ENCODE measurements at places on chromosomes 1 and 21.

DNA sequence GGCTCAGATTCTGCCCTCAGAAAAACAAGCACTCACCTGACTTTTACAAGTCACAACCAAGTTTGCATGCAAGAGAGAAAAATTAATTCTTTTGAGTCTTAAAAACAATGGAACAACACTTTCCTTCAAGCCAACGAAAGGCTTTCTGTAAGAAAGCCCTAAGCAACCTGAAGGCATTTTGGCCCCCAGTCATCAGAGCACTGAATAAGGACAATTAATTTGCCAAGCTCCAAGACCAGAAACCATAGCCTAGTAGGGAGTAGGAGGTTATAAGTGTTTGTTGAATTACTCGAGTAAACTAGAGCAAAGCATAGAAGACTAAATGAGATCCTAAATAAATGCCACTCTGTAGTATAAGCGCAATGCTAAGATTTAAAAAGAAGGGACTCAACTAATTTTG is 4.7 kb downstream of the TGFBR3 start:
- DNase-seq: no peak

GRCh38 chr1:111735858-111736544 is 3.2 kb downstream of the INKA2 start:
- DNase-seq: peak; percentile 28

- no peak for DNase-seq
Observed at GRCh38 chr21:42423197-42423675, 19.5 kb downstream of the UBASH3A start.

- no peak for DNase-seq
Observed at GRCh38 chr1:109885589-109885988, 25.1 kb upstream of the CSF1 start.

DNA sequence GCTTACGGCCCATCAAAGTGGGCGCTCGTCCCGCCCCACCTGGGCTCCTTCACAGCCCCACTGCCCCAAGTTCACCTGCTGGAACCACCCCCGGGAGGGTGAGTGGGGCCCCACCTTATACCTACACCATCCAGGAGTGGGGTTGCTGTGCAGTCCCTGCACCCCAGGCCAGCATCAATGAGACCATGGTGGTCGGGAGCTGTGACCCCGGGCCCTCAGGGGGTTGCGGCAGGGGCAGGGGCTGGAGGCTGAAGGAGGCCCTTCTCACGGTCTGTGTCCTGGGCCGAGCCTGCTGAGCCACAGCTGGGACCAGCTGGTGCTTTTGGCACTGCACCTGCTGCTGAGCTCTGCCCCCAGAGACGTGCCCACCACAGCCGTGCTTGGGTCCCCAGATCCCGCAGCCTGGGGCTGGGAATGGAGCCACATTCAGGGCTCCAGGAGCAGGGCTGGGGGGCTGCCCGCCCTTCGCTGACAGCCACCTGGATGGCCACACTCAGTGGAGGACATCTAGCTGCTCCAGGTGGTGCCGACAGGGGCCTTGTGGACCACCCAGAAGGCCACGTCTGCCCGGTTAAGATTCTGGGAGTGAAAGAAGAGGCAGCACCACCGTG is 17.4 kb downstream of the ACTRT2 start:
- no peak for DNase-seq

DNA sequence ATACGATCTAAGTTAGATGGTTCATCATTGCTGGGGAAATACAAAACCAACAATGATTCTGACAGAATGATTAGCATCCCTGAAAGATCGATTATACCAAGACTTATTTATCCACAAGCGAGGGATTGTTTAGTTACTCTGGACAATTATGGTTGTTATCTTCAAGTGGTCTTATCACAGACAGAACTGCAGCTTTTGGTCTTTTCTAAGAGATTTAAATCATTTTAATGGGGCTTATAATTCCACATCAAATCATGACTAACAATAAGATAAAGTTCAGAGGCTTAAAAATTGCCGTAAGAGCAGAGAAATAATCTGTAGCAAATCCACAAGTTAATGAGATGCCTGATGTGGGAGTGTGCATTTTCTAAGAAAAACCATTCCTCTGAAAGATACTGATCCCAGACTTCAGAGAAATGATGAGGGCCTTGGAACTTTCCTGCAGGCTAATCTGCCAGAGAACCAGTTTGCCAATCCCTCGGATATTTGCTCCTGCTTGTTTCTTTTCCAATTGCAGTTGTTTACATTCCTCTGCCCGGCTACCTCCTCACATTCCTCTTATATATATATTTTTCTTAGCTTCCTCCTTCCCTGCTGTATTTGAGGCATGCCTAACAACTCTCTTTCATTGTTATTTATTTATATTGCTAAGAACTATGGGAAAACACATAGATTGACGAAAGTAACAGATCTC is 134.8 kb downstream of the BACH1 start:
- no peak for DNase-seq

DNA sequence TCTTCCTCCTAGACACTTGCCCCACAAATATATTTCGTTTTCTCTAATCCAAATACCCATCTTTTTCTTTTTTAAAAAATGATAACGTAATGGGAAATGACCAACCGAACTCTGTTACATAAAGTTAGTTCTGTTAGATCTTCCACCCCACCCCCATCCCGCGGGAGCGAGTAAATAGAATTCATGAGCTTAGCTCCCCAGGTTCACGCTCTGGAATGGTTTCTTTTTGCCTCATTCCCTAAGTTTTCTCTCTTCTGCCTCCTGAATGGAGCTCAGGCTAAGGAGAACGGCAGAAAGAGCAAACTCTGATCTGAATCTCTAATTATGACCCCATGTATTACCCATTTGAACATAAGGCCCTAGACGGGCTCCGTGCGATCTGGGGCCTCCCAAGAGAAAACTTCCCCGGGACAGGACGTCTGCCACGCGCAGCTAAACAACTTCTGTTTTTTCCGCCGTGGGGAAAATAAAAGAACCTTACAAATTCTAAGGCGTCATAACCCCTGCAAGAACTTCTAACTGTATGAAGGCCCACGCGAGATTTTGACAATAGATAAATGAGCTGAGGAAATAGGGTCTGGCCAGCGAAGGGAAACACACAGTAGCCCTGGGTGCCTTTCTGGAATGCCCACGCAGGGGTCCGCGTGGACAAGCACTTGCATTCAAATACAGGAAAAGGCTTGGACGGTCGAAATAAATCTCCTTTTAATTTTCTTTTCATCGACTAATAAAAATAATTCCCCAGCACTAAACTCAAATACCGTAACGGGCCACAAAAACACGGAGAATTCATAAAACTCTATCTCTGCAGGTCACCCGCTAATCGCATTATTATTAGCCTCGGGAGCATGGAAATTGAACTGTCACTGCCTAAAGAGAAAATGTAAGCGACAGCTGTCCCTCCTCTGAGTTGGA is 2.2 kb downstream of the TBX15 start:
- DNase-seq: no peak

DNA sequence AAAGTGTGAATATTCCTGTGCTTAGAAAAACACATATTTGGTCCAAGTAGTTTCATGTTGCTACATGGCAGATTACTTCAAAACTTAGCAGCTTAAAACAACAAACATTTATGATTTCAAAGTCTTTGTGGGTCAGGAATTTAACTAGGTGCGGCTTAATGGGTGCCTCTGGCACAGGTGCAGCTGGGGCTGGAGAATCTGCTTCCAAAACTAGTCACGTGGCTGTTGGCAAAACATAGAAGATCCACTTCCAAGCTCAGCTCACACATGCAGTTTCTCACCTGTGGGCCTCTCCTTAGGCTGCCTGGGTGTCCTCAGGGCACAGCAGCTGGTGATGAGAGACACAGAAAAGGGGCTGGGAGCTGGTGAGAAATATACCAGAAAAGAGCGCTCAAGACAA is 263.4 kb downstream of the TTLL7 start:
- DNase-seq: no peak

DNA sequence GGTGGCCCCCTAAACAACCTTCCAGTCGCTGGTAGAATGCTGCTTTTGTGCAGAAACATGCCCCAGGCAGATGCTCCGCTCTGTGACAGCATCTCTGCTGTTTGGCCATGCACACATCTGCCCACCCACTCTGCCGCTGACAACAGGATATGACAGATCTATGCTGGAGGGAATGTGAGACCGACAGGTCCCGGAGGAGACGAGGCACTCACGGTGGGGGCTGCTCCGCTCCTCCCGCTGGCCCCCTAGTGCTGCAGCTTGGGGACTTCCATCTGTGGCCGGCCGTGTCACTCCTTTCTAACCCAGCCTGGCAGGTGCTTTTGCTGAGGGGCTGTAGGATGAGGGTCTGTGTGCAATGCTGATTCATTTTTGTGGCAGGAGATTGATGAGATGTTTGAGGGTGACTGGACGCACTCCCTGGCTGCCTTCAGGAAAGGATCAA is 49.1 kb upstream of the DMRTB1 start:
- DNase-seq: peak; percentile 71

DNA sequence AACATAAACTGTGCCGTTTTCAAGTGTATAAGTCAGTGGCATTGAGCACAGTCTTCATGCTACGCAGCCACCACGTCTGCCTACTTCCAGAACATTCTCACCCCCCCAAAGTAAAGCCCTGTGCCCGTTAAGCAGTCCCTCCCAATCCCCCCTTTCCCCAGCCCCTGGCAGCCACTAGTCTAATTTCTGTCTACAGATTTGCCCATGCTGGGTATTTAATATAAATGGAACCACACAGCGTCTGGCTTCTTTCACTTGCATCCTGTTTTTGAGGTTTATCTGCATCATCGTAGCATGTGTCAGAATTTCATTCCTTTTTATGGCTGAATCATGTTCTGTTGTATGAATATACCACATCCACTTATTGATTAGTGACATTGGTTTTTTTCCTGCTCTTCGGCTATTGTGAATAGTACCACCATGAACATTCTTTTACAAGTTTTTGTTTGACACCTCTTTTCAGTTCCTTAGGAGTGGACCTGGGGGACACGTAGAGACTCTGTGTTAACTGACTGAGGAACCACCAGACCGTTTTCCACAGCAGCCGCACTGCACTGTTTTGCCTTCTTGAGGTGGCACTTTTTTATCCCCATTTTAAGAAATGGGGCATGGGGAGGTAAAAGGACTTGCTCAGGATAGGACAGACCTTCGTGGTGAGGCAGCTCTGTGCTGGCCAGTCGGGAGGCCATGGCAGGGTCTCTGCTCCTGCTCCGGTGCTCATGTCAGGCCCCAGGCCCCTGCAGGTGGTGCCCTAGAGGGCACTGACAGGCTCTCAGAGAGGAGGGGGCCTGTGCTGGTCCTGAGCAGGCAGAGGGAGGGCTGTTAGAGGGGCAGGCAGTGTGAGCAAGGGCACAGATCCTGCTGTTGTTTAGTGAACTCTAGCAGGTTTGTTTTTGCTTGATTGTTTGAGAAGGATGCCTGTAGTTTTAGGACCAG is 123.8 kb downstream of the PCBP3 start:
- no peak for DNase-seq

GRCh38 chr1:111598544-111598943 is 21.0 kb upstream of the RAP1A start:
- DNase-seq: no peak

DNA sequence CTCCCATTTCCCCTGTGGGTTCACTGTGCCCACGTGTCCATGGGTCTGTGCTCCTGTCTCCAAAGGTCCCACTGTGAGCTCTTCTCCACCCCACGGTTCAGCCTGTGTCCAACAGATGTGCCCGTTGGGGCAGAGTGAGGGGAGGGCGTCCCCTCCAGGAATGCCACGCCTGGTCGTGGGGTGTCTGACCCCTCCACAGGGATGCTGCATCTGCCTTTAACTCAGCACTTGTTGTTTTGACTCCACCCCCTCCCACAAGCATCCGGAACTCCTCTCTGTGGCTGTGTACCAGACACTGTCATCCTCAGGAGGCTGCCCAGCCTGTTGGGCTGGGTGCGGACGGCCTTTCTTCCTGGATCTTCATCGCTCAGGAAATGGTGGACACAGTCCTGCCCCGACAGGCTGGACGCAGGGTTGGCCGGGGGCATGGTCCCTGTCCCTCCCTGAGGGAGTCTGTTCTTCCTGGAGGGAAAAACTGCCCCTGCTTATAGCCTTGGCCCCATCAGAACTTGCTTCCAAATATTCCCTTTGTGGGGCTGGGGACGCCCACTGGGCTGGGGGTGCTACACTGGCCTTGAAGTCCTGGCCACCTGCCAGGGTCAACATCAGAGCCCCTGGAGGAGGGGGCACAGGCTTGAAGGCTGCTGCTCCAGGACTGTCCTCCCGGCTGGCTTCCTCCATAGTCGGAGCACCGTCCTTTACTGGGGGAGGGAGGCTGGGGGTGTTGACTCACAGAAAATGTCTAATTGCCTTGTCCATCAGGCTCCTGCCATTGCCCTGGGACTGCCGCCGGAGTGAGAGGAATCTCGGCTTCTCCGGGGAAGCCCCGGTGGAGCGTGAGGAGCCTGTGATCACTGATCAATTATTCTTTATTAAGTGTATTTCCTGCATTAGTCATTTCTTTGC is 182.0 kb upstream of the C1orf174 start:
- DNase-seq: no peak

DNA sequence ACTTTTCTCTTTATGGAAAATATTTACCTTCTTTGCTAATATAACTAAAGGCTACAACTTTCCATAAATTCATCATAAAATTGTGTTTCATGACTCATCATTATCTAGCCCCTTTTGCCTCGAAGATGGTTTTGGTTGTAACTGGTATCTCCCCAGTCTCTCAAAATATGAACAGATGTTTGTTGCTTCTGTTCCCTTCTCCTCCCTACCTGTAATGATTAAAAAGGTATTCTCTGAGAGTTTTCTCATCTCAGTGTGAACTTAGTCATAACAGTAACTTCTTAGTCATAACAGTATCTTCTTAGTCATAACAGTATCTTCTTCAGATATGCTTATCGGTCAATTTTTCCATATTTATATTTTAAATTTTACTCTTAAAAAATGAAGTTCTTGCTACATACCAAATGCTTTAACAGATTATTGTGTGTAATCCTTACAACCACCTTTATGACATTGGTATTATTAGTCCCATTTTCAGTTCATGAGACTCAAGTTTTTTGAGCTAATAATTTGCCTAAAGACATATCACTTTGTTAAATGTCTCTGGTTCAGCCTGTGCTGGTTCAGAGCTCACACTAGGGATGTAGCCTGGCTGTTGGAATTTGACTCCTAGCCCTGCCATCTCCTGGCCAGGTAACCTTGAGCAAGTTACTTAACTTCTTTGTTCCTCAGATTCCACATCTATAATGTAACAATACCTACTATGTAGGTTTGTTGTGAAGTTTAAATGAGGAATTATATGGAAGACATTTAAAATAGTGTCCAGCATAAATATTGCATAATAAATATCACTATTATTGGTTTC is 32.6 kb downstream of the ATP1B1 start:
- no peak for DNase-seq

DNA sequence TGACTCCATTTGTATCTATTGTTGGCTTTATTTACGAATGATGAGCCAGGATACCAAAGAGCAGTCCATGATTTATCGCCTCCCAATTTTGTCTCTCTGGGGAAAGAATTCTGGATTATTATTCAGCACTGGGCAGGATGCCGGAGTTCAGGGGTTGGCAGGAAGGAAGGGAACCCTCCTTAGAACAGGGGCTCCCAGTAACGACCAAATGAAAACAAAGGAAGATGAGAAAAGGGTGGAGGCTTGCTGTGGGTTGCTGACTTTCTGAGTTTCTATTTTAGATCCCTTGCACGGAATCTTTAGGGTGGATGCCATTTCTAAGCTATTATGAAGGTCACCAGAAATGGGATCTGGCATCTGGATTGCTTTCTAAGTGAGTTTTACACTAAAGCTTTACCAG is 231.2 kb upstream of the LYPLAL1 start:
- DNase-seq: no peak

- no peak for DNase-seq
Observed at GRCh38 chr1:42210421-42211133, 46.0 kb upstream of the GUCA2A start.

GRCh38 chr1:4106731-4107130 is 206.7 kb upstream of the C1orf174 start:
- no peak for DNase-seq

Data from BE2C (cell line).